ENCODE measurements at places on chromosomes 16 and 17.
A peak's percentile ranks its signal among the peaks of the same experiment; 100 is the strongest.

GRCh38 chr17:39981207-39981741, 667 bp downstream of the PSMD3 start:
- no peak for DNase-seq

- no peak for DNase-seq
Measured at GRCh38 chr16:79320956-79321355, 279.6 kb downstream of the MAF start.

- DNase-seq, result no peak
Measured at GRCh38 chr17:71113347-71113746, 944.0 kb downstream of the KCNJ2 start.

GRCh38 chr16:77220427-77220826, 21.2 kb downstream of the SYCE1L start:
- no peak for DNase-seq

DNA sequence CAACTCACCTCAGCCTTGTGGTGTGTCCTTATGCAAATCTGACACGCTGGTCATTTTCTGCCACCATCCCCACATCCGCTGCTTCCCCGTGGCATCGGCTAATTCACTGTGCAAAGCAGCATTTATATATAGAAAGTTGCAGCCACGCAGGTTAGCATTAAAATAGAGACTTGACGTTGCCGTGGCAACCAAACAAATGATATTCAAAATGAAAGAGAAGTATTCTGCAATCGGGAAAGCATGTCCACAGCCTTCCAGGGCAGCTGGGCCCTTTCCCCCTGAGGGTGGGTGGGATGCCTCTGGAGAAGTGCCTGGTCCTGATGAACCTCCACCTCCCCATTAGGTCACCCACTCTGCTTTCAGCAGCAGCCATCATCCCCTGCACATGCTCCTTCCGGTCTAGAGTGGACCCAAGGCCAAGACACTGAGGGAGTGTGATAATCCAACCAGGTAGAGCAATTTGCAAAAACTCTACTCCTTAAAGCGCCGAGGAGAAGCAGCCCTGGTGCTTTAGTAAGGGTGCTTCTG, 138.7 kb downstream of the GAS7 start:
- no peak for DNase-seq

DNA sequence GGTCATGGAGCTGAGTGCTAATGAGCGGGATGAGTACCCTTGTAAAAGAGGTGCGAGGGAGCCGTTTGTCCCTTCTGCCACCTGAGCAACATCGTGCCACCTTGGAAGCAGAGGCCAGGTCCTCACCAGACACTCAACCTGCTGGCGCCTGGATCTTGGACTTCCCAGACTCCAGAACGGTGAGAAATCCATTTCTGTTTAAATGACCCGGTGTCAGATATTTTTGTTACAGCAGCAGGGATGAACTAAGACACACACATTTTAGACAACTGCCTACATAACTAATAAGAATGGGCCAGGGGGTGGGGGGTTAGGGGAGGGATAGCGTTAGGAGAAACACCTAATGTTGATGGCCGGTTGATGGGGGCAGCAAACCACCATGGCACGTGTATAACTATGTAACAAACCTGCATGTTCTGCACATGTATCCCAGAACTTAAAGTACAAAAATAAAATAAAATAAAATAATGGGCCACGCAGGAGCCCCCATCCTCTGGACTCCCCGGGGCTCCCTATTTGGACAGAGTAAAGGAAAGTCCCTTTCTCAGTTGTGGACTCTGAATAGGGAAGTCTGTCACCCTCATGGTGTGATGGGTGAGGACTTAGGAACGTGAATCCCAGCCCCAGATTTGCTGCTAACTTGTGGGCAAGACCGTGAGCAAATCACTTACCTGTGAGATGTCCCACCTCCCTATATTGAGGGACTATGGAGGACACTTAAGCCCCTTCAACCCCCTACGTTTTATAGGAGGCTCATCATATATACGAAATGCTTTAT, 60.6 kb upstream of the DNAH17 start:
- no peak for DNase-seq

GRCh38 chr17:74864866-74865395, 5.2 kb upstream of the GRIN2C start:
- DNase-seq, result peak; percentile 84

DNA sequence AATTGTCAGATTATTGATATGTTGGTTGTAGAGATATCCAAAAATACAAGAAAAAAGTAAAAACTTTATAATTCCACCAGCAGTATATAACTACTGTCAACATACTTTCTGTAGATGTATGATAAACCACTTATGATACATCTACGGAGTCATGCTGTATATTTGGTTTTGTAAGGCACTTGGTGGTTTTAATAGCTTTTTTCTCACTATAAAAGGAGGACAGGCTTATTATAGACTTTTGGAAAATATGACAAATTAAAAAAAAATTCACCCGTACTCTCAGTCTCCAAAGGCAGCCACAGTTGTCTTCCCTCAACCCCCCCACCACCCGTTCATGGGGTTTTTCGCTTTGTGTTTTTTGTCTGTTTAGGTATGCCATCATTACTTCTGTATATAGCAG, 14.8 kb downstream of the RAI1 start:
- no peak for DNase-seq

- no peak for DNase-seq
Measured at GRCh38 chr17:15384142-15384787, 42.9 kb upstream of the TEKT3 start.

DNA sequence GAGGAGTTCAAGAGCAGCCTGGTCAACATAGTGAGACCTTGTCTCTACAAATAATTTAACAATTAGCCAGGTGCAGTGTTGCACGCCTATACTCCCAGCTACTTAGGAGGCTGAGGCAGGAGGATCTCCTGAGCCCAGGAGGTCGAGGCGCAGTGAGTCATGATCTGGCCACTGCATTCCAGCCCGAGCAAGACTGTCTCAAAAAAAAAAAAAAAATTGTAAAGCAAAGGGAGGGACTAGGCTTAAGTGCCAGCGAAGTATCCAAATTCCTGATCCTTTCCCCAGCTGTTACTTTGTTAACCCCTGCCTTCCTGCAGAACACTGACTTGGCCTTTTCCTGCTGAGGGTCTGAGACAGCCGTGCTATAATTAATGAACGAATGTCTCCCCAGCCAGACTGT, 2.7 kb downstream of the GDPD3 start:
- no peak for DNase-seq

- no peak for DNase-seq
Measured at GRCh38 chr17:29401258-29401657, 11.1 kb downstream of the TAOK1 start.

DNA sequence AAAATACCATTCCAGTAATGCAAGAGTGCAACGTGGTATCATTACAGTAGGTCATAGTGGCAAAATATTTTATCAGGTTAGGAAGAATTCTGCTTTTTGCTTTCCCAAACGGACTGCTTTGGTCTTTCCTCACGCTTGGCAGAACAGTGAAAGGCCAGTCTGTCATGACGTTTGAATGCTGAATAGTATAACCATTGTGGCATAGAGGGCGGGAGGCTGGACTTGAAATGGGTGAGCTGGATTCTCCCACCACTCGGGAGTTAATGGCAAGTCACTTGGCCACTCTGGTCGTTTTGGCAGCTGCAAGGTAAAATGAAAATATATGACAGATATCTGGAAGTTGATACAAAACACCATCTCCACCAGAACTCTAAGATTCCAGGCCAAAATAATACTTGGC, 391.2 kb downstream of the MAF start:
- no peak for DNase-seq

DNA sequence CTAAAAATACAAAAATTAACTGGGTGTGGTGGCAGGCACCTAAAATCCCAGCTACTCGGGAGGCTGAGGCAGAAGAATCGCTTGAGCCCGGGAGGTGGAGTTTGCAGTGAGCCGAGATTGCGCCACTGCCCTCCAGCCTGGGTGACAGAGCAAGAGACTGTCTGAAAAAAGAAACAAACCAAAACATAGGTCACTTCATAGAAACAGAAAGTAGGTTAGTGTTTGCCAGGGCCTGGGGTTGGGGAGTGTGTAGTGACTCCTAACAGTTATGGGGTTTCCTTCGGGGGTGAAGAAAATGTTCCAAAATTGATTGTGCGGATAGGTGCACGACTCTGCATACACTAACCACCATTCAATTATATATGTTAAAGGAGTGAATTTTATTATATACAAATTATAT, 59.2 kb downstream of the ATP2C2 start:
- DNase-seq, result no peak

DNA sequence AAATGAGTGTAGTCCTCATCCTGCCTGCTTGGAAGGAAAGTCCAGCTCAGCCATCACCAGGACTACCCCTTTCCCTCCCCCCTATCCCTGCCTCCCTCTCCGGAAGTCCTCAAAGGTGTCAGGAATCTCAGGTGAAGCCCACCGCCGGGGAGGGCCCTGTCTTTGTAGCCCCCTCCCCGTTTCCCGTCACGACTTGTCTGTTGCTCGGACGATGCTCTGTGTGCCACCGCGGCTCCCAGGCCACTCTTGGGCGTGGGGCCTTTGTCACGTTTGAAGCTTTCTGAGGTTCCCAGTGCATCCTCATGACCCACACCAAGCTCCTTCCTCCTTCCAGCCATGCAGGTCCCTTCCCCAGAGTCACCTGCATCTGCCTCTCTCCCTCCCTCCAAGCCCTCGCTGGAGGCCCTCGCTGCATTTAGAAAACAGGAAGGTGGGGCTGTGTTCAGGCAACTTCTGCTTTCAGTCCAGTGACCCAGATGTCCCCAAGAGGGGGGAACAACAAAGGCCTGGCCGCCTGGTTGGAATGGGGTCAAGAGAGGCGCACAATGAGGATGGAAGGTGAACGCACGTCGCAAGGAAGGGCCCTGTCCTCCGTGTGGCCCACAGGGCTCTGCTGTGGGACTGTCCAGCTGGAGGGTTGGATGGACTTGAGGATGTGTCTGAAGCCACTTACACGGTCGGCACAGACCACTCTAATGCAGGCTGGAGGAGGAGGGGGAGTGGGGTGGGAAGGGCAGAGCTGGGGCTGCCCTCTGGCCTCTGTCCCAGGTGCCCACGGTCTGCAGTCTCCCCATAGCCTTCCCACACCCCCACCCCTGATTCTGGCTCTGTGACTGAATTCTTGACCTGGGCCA, 59.9 kb downstream of the OR1D5 start:
- DNase-seq, result no peak

- peak; percentile 76 for DNase-seq
Measured at GRCh38 chr17:81519284-81520020, 6.9 kb upstream of the ACTG1 start.

- DNase-seq, result no peak
Measured at GRCh38 chr16:2154533-2155090, 970 bp upstream of the TRAF7 start.

- DNase-seq, result no peak
Measured at GRCh38 chr16:55077266-55077665, 146.6 kb downstream of the IRX5 start.

DNA sequence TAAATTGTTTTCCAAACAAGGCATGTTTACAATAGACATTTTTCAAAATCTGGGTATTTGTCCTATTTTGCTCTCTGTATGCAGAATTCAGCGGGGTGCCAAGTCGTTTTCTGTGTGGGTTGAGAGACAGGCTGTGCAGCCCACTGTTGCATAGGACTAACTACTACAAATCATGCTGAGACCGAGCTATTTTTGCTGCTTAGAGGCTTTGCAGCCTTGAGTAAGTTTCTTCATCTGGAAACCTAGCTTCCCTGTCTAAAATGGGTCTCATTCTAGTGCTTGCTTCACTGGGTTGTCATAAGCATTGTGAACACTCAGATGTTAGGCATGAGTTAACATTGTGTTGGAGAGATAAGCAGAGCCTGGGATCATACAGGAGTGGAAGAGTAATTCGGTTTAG, 1.3 kb downstream of the PRPSAP2 start:
- DNase-seq, result no peak

- DNase-seq, result no peak
Measured at GRCh38 chr17:61384692-61385576, 14.7 kb upstream of the TBX2 start.

- DNase-seq, result peak; percentile 41
Measured at GRCh38 chr16:1152651-1153259, at the start of gene CACNA1H. TSS of gene CACNA1H (plus strand) at chr16:1153106. CDS start at chr16:1153738, 632 bp downstream.

DNA sequence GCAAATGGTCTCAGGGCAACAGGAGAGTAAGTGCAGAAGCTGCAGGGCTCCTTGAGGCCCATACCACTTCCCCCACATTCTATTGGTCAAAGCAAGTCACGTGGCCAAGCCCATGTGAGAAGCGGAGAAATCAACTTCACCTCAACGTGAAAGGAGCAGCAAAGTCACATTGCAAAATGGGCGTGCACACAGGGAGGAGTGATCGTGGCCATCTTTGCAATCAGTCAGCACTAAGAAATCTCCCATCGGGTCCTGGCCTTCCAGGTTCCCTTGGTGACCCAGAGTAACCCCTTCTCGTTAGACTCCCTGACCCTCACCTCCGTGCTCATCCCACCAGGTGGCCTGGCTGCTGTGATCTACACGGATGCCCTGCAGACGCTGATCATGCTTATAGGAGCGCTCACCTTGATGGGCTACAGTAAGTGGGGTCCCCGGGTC, 38.0 kb downstream of the SLC5A11 start:
- no peak for DNase-seq

- no peak for DNase-seq
Measured at GRCh38 chr16:21656795-21657768, 4.7 kb upstream of the IGSF6 start.

GRCh38 chr16:13936596-13937081, 16.7 kb downstream of the ERCC4 start:
- no peak for DNase-seq

DNA sequence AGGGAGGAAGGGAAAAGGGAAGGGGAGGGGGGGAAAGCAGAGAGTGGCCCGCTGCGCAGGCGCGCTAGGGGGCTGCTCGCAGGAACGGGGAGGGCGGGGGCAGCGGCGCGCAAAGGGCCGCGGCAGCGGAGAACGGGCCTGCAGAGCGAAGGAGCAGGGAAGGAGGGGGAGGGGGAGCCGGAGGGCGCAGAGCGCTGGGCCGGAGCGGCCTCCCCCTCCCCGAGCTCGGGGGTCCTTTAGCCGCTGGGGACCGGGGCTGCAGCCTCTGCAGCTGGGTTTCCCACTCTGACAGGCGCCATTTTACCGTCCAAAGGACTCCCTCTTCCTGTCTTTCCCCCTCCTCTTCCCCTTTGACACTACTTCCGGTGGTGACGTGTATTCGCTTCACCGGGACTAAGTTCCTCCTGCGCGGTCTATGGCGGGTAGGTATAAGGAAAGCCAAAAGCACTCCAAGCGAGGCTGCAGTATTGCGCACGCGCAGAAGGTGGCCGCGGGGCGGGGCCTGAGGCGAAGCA, at the start of gene CTDNEP1:
CTDNEP1 (minus strand) TSS at position 74 of the 515 bp plus-strand sequence. CDS start 438 bp downstream, outside the sequence.
- DNase-seq, result no peak

- no peak for DNase-seq
Measured at GRCh38 chr17:80621335-80621996, 76.8 kb downstream of the RPTOR start.

DNA sequence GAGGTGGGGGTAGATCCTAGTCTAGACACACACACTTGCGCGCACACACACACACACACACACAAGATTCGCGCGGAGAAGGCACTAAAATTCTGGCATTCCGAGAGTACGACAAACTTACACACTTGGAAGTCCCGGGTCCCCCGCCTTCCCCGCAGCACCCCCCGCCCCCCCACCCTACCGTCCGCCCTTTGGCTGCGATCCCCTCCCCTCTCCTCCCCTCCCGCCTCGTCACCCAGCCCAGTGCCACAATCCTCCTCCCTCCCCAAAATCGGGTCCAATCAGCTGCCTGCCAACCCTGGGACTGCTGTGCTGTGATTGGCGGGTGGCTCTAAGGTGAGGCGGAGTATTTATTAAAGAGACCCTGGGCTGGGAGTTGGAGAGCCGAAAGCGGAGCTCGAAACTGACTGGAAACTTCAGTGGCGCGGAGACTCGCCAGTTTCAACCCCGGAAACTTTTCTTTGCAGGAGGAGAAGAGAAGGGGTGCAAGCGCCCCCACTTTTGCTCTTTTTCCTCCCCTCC, at the start of gene SOX9:
SOX9 (plus strand) TSS at position 379 of the 522 bp plus-strand sequence. CDS start 372 bp downstream, outside the sequence.
- no peak for DNase-seq

All from CD4-positive, alpha-beta T cell (primary cell).